ENCODE measurements at places on chromosomes 3 and 15.

GRCh38 chr15:99106417-99107220, 1.7 kb downstream of the SYNM start:
- DNase-seq = no peak

- DNase-seq = no peak
These were observed 223.7 kb downstream of the PDZRN3 start for GRCh38 chr3:73401059-73401458.

GRCh38 chr3:166013073-166013679, 176.0 kb upstream of the BCHE start:
- DNase-seq = peak; percentile 3

GRCh38 chr15:28919201-28919635, 33.4 kb downstream of the APBA2 start:
- peak; percentile 36 for DNase-seq

- DNase-seq = no peak
These were observed 70.7 kb downstream of the CD200R1L start for GRCh38 chr3:112776000-112776399.

DNA sequence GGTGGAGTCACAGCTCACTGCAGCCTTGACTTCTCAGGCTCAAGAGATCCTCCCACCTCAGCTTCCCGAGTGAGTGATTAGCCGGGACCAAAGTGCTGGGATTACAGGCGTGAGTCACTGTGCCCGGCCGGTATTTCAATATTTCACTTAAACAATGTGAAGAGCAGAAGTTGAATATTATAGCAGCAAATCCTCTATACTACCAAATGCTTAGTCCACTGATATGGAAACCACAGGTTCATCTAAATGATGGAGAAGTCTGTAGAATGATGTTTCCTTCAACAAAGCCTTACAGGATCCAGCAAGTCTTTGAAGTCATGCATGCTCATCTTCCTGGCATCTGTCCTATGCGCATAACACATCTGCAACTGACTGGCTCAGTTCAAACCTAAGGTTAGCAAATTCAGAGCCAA, 20.3 kb upstream of the UACA start:
- DNase-seq = no peak

DNA sequence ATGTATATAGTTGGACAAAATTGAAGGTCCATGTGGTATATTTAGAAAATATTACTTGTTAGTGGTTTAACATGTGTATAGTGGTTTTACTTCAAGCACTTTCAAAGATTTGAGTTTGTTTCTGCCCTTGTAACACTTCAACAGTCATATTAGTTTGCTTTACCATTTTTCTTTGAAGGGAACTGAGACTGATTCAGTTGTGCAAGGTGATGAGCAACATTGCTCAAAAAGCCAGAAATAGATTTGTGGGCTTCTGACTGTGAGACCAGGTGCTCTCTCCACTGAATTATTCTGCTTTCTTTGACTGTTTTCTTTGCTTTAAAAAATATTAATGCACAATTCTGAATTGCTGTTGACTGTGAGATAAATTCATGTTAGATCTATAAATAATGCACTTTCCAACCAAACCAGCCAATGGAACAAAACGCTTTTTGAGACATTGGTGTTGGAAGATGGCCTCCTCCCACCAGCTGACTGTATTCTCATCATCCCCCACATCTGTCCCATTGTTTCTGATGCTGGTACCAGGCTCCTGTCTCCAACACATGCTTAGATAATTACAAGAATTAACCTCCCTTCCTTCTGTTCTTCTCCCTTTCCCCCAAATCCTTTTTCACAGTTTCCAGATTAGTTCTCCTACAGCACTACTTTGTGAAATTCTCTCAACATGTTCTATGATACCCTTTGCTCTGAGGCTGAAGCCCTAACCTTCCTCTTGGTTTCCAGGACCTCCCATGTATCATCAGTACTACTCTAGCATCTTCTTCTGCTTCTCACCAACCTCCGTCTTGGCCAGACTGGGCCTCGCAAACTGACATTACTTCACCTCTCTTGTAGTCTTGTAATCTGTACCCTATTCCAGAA, 27.9 kb downstream of the PLCL2 start:
- DNase-seq = no peak

GRCh38 chr3:125166599-125167136, 45.9 kb downstream of the SLC12A8 start:
- no peak for DNase-seq

DNA sequence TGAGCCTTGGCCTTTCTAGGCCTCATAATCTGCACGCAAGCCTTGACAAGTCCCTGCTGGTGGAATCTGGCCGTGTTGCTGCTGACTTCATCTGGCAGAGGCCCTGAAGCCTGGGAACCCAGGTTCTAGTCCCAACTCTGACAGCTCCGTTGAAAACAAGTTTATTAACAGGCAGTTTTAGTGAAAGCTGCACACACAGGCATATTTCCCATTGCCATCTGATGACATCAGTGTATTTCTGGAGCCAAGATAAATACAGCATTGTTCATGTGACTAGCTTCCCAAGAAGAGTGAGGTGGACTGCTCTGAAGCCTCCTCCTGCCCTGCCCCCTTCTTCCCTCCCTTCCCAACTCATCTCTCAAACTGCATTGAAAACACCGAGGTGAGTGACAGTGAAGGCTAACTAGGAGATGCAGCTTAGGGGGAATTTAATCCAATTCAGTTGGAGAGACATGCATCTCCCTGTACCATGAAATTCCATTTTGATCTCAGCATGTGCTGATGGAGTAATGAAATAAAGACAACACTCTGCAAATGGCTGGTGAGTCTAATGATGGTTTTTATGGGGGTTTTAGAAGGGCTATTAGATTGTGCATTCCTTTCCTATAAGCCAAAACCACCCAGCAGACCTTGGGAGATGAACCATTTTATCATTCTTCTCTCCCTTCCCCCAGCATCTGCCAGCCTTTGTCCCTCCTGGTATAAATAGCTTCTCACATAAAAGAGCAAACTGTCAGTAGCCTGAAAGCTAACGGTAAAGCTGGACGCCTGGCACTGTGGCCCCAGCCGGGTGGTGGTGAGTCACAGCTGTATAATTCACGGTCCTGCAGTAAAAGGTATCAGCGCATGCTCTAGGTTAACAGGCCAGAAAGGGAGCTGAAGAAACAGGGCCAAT, 38.0 kb downstream of the PRICKLE2 start:
- DNase-seq = peak; percentile 87

DNA sequence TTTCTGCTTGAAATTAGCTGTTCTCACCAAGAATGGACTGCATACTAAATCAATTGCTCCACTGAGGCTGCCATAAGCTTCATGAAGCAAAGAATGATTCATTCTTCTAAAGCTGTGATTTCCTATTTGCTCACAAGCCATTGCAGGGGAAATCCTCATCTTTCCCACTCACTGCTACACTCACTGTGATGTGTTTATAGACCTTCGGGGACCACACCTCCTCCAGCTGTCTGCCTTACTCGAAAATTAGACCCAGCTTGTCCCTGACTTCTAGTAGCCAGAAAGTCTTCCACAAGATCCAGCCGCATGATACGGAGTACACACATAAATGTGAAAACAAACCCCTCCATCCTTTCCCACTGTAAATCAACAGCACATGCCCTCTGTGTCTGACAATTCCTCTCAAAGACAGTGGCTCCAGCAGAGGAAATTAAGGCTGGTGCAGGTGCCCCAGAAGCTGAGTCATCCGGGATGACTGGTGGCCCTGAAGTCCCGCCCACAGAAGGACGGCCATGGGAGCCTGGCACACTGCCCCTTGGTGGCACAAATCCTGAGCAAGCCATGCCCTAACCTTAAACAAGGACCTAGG, 172.0 kb downstream of the STT3B start:
- DNase-seq = peak; percentile 84

DNA sequence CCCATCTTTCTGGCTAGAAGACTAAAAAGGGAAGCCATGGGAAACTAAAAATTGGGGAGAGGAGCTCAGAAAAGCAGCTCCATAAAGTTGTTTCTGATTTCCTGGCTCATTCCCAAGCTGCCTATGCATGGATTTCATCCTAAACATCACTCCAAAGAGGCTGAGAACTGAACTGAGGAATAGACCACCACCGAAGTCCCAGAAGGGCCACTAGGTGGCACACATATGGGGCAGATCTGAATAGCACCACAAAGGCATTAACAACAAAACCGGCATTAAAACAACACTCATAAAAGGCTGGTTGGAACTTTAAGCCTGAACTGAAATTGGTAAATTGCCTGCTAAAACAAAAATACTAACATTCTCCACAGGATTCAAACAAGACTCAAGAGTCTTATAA, 106.3 kb downstream of the PLD1 start:
- peak; percentile 39 for DNase-seq

GRCh38 chr3:120093119-120093910, 932 bp downstream of the GSK3B start:
- DNase-seq = no peak

GRCh38 chr3:113128386-113129015, 82.9 kb upstream of the BOC start:
- DNase-seq = peak; percentile 30

- DNase-seq = peak; percentile 35
These were observed 54.2 kb upstream of the TMCO5A start for GRCh38 chr15:37880009-37880834.

DNA sequence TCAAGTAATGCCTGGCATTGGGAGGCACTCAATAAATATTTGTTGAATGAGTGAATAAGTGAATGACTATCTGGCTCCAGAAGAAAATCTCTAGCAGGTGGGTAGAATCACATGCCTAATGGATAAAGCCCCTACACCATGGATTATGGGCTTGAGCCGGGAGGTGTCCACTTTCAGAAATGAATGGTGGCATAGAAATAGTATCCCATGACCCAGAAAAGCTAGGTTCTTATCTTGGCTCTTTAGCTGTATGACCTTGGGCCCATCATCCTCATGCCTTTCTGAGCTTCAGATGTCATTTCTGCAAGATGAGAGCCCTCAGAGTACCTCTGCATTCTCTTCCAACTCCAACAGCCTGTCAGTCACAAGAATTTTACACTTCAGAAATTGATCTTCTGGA, 37.3 kb upstream of the TNIK start:
- DNase-seq = no peak

- DNase-seq = peak; percentile 93
These were observed 19.0 kb downstream of the SYNM start for GRCh38 chr15:99123713-99124451.

DNA sequence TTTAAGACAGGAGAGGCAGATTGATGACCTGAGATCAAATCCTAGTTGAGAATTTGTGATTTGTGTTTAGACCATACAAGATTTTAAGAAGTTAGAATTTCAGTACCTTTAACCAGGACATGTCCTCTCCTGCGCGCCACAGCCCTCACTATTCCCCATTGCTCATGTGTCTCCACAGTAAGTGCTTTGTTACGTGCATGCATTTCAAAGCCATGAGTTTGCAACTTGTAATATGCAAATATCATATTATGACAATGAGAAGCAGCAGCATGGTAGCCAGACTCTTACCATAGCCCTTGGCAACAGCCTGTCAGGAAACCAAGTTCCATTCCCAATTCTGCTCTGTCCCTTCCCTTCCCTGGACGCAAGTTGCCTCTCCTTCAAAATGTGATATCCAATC, 73.3 kb upstream of the ATP13A5 start:
- DNase-seq = no peak

DNA sequence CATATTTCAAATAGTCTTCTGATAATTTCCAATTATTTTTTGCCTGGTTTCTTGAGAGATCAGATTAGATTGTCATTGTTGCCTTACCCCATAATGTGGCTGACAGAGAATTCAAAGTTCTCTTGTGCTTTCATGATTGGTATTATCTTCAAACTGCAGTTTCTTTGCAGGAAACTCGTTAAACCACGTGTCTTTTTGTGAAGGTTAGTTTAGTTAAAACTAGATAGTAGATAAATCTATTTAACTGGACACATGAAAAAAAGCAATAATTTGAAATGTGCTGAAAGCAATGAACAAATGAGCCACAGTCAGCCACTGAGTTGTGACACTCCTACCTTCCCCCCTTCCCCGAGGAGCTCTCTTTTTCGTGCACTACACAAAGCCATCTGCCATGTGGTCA, 327.5 kb upstream of the UMPS start:
- no peak for DNase-seq

GRCh38 chr3:45575386-45575923, 19.1 kb upstream of the LIMD1 start:
- peak; percentile 60 for DNase-seq

- no peak for DNase-seq
These were observed 258.3 kb upstream of the ZPLD1 start for GRCh38 chr3:102176333-102177050.

- no peak for DNase-seq
These were observed 5.7 kb upstream of the CLK3 start for GRCh38 chr15:74609938-74610301.

GRCh38 chr3:71846185-71846584, 61.2 kb upstream of the PROK2 start:
- DNase-seq = no peak

DNA sequence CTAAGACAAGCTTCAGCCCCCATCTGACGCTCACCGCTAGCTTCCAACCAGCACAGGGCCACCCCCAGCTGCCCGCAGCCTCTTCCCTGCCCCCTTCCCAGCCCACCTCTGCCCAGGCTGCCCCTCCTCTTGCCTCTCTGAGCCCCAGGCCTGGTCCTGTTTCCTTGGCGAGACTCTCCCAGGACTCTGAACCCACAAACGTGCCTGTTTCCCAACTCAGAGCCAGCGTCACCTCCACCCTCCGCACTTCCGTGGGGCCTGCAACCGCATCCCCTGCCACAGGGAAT, 35.0 kb downstream of the ZXDC start:
- DNase-seq = no peak

DNA sequence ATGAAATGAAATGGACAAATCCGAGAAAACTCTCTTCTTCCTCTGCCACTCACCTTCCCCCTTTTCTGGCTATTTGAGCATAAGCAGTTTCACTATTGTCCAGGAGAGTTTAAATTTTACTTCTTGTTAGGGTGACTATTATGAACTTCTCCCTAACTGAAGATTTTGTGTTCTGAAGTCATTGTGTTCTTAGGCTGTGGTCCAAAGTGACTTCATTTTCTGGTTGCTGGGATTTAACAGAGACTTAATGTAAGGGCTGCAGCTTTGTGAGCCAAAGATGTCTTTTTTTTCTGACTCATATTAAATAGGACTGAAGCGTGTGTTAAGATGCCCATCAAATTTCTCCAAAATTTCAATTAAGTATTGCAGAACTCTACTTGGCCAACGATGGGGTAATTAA, 46.5 kb upstream of the FSTL1 start:
- DNase-seq = peak; percentile 37

DNA sequence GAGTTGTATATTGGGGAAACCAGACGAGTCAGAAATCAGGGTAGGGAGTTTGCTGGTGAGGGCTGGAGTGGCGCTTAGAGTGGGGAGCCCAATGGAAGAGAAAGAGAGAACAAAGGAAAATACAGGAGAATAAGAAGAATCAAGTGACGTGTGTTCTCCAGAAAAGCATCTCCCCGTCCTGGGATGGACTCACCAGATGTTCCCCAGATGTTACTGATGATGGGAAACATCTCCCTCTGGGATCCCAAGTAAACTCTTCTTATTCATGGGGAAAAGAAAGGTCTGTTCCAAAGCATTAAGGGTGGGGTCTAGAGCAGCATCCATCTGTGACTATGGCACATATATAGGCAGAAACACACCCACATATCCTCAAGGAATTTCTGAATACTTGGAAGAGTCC, 3.0 kb upstream of the CSRNP1 start:
- no peak for DNase-seq

- no peak for DNase-seq
These were observed 8.4 kb downstream of the PARP14 start for GRCh38 chr3:122688996-122689395.

- no peak for DNase-seq
These were observed 101.8 kb downstream of the ST8SIA2 start for GRCh38 chr15:92495446-92495845.
